CD4-positive, alpha-beta T cell treated with Interleukin-6 at 100 ng/mL for 8 hours (primary cell): ENCODE measurements at places on chromosomes 3 and 15.

DNA sequence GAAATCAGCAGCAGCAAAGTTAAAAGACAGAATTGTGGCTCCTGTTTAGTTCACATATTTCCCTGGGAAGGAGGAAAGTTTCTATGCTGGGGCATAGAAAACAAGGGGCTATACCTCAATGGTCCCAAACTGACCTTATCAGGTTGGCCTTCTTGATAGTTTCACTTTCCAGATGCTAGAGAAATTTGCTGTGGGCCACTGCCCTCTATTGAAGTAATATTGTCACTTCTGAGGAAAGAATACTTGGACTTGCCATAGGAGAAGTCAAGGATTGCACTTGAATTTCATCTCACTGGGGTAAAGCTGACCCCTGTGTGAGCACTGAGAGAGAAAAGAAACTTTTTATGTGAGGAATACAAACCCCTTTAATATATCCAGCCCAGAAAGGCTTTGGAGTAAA is 49.3 kb upstream of the XCR1 start:
- no peak for DNase-seq

DNA sequence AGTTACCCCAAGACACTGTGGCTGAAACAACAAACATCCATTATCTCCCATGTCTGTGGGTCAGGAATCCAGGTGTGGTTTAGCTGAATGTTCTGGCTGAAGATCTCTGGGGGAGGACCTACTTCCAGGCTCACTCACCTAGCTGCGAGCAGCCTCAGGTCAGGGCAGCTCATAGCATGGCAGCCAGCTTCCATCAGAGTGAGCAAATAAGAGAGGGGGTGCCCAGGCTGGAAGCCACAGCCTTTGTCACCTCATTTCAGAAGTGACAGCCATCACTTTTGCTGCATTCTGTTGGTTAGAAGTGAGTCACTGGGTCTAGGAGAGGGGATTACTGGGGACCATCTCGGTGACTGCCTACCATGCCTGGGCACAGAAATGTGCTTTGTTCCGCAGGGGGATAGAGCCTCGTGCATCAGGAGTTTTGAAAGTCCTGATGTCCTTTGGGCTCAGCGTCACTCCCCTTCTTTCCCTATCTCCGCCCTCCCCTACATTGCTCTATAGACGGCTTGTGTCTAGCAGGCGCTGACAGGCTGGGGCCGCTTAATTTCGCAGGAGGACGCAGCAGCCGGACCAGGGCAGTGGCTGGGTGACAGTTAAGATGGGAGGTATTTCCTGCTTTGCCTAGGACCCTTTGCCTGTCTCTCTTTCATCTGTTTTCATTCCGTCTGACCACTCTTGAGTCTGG is 25.4 kb downstream of the TGM4 start:
- DNase-seq: no peak

- no peak for DNase-seq
Measured at GRCh38 chr15:31311735-31312619, 14.7 kb upstream of the KLF13 start.

DNA sequence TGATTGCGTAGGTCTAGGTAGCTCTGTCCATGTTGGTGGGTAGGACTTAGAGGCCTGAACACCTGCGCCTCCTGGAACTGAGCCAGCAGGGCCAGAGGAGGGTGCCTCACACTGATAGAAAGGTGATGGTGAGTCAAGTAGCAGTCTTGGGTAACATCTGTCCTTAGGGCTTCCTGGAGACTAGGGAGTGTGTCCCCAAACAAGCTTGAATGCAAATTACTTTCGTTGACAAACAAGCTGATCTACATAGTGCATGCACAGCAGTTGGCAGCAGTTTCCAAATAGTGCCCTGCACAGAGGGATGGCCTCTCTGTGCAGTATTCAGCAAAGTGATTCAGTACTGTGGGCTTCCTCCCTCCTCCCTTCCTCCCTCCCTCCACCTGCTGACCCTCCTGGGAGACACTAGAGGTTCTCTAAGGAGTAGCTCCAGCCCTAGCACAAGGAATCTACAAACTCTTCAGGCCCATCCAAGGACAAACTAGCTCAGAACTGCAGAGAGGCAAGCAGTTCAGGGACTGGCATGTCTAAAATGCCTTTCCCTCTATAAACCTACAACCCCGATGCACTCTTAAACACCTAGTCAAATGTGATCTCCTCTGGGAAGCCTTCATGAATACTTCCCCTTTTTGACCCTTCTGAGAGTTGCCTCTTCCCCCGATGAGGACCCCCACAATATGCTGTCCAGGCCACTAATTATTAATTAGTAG is 61.0 kb downstream of the TLE3 start:
- DNase-seq: no peak

DNA sequence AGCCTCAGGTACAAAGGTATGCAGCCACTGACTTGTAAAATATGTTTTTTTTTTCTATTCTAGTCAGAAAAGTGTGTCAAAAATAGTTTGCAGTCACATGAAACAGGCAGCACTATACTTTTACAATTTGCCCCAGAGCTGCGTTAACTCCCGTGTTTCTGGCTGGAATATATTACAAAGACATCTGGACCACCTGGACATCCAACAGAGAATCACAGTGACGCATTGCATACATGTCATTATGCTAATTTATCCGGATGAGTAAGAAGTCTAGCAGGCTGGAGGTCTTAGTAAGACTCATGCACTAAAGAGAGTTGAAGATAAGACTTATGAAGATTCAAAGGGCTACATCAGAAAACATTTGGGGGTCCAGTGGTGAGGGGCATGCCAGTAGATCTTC is 39.2 kb upstream of the STRIT1 start:
- no peak for DNase-seq

- DNase-seq: no peak
Measured at GRCh38 chr3:20108869-20109268, 68.6 kb downstream of the KAT2B start.

DNA sequence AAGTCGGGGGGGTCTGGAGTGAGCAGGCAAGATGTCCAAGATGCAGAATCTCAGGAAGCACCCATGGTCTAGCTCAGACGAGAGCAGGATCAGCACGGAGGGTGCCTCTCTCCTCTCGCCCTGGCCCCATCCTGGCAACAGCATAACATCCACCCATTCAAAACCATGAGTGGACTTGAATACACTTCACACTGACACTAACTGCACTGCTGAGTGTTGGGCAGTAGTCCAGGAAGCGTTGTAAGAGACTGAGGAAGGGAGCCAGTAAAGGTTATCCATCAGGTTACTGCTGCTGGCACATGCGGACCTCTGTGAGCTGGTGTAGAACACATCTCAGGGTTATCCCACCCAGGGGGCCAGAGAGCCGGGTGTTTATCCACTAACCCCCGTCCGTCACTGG is 131.0 kb upstream of the TOPAZ1 start:
- DNase-seq: no peak

DNA sequence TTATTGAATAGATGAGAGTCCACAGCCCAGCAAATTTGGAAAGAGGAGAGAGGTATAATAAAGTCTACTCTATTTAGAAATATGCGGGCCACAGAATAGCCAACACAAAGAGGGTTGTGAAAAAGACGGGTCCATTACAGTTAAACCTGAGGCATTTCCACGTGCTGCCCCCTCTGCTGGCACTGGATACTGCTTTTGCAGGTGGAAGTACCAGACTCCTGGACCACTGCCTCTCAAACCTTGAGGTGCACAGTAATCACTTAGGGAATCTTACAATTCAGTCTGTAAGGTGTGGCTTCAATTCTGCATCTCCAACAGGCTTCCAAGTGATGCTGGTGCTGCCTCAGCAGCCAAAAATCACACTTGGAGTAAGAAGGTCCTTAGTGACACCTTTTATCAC is 3.0 kb upstream of the TFDP2 start:
- no peak for DNase-seq

GRCh38 chr3:115651599-115651998 is 28.3 kb downstream of the GAP43 start:
- no peak for DNase-seq

- DNase-seq: no peak
Measured at GRCh38 chr3:39896184-39896583, 86.8 kb downstream of the MYRIP start.

DNA sequence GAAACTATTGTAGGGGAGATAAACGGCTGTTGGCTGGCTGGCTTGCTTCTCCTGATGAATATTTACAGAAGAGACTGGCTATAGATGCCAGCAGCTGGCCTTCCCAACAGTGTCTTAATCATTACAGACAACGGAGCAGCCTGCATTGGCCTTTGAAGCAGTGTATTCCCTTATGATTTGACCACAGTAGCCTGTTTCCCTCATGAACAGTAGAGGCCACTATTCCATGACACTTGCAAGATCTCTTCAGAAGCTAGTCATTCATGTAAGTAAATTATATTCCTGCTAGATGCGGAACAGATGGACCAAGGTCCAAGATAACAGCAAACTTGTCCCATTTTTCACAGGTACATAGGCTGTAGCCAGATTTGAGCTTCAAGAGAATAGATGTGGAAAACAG is 47.3 kb downstream of the TMCO5A start:
- DNase-seq: no peak

- no peak for DNase-seq
Measured at GRCh38 chr3:184177767-184178306, 3.2 kb downstream of the AP2M1 start.

DNA sequence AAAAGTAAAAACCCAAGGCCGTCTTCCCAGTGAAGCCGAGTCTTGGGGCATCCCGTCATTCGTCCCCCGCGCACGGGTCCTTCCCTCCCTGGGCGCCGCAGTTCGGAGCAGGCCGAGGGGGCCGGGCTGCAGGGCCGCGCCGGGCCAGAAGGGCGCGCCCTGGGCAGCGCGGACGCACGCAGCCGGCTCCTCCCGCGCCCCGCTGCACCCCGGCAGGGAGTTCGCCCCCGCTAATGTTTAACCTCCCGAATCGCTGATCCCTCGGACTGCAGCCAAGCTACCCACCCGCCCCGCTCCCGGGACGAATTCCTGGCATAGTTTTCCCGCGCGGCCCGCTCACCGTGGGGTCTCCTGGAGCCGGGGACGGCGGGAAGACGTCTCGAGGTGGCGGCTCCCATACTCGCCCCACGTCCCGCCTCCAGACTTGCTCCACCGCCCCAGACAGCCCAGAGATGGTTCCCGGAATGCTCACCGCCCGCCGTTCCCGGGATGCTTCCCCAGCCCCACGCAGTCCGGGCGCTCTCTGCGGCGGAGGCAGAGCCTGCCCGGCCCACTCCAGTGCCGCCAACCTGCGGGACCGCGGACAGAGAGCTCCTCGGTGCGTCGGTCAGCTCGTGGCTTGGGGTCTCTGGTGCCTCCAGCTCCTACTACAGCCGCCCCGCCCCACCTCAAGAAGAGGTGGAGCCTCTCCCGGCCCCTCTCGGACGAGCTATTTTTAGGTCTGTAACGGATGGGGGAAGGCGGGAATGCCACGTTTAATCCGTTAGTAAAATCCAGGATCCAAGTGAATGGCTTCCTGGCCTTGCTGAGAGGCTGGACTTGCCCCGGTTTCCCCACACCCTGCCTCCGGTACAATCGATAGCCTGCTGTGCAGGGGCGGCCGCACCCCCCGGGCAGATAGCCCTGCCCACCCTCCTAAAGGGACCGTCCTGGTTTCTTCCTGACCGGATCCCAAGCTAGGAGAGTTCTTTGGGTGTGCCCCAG is at the start of gene DZIP1L:
Gene DZIP1L, minus strand, starts transcription at position 621 of the 984 bp plus-strand sequence. CDS start 11,637 bp downstream, outside the sequence.
- DNase-seq: no peak

- no peak for DNase-seq
Measured at GRCh38 chr15:96595951-96596350, 265.5 kb downstream of the NR2F2 start.

DNA sequence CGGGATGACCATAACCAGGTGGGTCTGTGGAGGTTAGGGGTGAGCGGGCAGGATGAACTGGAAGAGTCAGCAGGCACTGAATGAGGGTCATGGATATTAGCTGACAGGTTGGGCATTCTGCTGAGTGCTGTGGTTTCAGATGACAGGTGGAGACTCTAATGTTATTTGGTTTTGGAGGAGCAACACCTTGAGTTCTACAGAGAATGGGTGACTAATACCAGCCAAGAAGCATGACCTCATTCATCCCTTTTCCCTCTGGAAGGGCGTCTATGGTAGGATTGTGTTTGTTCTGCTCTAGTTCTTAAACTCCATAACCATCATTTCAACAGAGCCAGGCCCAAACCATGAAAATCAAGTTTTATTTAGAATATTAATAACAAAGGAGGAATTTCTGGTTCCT is 550.7 kb upstream of the LMCD1 start:
- no peak for DNase-seq

GRCh38 chr15:100683434-100683833 is 81.0 kb downstream of the ASB7 start:
- DNase-seq: no peak

GRCh38 chr3:7752005-7752404 is 749.6 kb upstream of the LMCD1 start:
- no peak for DNase-seq

GRCh38 chr15:89575656-89576416 is 567 bp downstream of the TICRR start:
- DNase-seq: no peak

DNA sequence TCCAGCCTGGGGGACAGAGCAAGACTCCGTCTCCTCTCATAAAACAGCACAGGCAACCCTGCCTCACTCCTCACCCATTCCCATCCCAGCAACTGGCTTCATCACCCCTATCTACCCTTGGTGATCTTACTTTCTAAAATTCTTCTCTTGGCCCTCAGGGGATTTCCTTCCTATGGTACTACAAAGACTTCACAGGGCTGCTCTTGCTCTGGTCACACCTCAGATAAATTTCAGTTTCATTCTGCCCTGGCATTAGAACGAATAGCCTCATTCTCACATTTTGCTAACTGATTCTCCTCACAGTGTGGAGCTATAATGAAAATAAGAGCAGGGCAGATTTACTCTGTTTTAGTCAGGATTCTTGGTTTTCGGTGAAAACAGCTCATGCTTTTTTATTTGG is 22.1 kb upstream of the CRBN start:
- no peak for DNase-seq

DNA sequence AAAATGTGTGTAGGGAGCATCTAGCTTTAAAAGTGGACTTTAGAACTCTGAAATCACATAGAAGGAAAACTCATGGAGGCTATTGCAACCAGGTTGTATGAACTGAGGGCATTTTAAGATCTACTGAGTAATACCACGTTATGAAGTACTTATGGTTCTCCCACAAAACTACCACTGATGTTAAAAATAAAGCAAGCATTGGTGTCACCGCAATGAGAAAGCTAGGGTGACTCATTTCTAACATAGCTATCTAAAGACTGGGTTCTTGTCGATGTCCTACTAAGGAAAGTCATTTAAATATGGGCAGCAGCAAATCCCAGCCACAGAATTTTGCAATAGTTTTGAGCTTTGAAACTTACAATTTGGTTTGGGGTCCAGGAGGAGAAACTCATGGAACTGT is 584.8 kb downstream of the DIPK2A start:
- no peak for DNase-seq
